ENCODE measurements at places on chromosomes 7 and 10. TPM values are rescaled to one million over a fixed set of nuclear protein-coding genes. Genes with fewer than 3 reads are reported as not detected.

The VWC2 gene
- not detected for polyA plus RNA-seq

The HOXA4 gene
- polyA plus RNA-seq = 0.96 TPM

The MMD2 gene
- polyA plus RNA-seq = not detected

The SPAM1 gene
- not detected for polyA plus RNA-seq

All from hepatocyte (in vitro differentiated cells).